ENCODE measurements at places on chromosomes 3 and 15.

DNA sequence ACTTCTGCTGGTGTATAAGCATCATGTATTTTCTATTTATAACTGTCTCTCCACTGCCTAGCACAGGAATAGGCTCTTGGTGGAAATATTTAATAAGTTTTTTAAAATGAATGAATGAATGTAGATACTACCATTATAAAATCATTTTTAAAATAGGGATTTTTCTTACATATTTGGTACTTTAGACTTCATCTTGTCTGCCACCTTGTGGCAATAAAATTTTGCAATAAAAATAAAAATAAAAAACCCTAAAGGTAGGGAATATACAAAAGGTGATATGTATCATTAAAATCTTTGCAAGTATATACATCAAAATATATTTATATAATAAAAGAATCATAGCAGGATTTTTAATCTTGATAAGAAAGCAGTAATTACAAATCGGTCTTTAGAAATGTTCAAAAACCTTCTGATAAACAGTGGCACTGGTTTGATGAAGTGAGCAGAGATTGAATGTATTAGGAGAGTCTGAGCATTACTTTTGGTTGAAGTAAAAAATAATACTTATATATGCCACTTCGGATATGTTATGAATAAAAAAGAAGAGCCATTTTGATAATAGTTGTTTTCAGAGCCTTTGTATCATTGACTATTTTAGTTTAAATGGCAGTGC is 95.2 kb downstream of the SPATA16 start:
- no peak for DNase-seq

DNA sequence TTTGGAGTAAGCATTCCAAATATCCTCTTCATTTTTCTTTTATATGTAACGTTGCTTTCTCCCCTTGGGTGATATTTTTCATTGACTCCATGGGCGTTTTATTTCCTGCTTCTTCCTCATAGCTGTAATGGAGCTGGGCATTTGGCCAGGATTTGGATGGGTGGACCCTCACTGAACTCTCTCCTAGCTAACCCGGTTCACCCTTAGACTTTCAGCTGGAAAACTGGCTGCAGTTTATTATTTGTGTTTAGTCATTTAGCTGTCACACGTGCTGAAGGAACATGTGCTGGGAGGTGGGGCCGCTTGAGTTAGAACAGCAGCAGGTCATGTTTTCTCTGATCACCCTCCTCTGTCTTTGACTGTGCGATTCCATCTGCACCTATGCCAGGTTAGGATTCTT is 407.6 kb downstream of the ZIC1 start:
- no peak for DNase-seq

DNA sequence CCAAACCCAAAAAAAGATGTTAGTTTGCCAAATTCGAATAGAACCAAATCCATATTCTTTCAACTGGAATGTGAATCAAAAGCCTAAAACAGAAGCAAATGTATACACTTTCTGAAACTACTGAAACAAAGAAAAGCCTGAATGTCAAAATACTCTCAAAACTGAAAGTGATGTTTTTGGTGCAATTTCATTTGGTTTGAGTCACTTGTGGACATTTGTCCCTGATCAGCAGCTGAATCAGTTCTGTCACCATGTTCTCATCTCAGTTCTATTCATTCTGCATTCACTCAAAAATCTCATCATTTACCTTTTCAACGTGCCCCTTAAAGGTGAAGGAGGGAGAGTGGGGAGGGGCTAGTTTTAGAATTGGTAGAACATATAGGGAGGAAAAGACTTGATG is 266.8 kb downstream of the ABHD5 start:
- no peak for DNase-seq

- no peak for DNase-seq
Measured at GRCh38 chr3:128464188-128464587, 2.5 kb downstream of the DNAJB8 start.

- no peak for DNase-seq
Measured at GRCh38 chr3:150755902-150756301, 7.1 kb downstream of the SIAH2 start.
